NCI-H1436 (cell line): ENCODE measurements at places on chromosomes 13 and 19.

GRCh38 chr19:18388100-18388959, 2.4 kb downstream of the GDF15 start:
- peak; percentile 34 for DNase-seq

DNA sequence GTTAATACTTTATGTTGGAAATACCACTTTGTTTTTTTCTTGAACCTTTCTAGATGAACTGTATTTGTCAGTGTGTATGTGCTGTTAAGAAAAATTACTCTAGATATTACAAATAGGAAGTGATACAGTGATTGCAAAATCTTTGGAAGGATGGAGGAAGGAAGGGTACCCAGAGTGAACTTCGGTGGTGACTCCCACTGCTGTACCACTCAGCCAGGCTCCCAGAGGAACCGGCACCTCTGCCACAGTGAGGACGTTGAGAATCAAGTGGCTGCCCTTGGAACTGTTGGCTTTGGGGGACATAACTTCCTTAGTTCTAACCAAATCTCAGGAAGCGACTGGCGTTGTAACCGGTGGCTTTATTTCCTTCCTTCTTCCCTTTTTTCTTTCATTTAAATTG, 184.7 kb downstream of the PCCA start:
- no peak for DNase-seq

DNA sequence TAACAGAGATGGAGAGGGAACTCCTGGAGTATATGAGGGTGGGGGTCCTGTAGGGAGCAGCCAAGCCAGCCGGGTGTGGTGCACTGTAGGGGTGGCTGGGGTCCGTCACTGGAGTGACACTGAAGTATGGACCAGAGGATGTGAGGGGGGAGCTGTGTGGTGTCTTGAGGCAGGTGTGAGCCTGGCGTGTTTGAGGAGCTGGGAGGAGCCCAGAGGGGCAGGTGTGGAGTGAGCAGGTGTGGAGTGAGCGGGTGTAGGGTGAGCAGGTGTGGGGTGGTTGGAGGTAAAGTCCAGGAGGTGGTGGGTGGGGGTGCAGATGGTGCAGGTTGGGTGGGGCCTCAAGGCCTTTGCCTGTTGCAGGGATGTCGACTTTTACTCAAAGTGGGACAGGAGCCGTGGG, 5.9 kb downstream of the B3GNT8 start:
- DNase-seq, result no peak

DNA sequence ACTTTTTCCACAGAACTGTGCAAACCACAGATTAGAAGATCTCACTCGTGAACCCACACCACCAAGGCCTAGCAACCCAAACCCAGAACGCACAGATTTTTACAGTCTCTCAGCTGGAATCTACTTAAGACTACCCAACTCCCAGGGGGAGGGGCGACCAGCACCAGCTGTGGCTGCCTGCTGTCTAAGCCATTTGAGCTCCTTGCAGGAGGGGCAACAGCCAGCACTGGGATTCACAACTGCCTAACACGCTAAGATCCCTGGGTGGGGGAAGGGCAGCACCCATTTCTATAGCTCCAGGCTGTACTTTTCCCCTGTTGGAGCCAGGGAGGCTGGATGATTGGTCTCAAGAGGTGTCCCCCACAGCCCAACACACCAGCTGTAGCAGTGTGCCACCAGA, 368.8 kb downstream of the SUCLA2 start:
- DNase-seq, result no peak

- no peak for DNase-seq
Measured at GRCh38 chr13:98824376-98825160, 72.1 kb upstream of the SLC15A1 start.

GRCh38 chr13:38173403-38173802, 176.2 kb upstream of the UFM1 start:
- no peak for DNase-seq

- DNase-seq, result peak; percentile 5
Measured at GRCh38 chr19:11581740-11582139, 4.3 kb upstream of the ACP5 start.

DNA sequence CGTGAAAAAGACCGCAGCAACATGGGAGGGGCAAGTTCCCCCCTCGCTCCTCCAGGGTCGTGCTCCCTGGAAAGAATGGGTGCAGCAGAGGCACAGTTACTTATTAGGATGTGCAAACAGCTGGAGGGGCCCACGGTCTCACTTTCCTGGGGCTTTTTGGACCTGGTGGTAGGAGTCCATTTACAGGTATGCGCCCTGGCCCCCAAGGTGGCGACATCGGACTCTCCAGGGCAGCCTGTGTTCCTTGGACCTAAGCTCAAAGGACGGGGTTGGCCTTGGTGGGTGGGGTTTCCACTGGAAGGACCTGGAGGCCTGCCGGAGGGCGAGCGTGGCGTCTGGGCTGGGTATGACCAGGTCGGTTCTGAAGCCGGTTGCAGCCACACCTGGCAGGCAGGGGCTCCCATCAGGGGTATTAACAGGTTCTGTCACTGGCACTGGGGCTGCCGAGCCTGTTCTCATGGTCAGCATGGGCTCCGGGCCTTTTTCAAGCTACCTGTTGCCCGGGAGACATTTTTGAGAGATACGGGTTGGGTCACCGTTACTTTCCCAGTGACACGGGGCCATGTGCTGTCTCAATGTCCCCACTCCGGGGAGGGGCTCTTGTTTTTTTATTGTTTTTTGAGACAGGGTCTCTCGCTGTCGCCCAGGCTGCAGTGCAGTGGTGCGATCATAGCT, 5.9 kb downstream of the ZFR2 start:
- no peak for DNase-seq

DNA sequence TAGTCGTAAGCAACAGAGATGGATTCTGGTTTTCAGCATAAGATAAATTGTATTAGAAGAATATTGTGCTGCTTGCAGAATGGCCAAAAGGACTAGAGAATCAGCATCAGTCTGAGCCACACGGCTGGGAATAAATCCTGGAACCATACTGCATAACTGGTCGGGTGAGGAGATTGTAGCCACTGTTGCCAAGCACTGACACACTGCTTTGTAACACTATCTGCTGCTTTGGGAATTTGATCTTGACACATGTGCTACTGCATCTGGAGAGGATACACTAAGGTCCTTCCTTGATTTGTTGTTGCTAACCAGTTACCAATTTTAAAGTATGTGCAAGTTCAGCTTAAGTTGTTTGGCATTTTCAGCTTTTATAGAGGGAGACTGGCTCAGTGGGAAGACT, 1.9 kb downstream of the HNRNPA1L2 start:
- DNase-seq, result no peak

GRCh38 chr13:21719463-21719862, 48.6 kb downstream of the FGF9 start:
- DNase-seq, result no peak

GRCh38 chr19:51020988-51021651, 1.6 kb upstream of the KLK10 start:
- peak; percentile 46 for DNase-seq

- no peak for DNase-seq
Measured at GRCh38 chr13:27956576-27957300, 12.4 kb downstream of the CDX2 start.

DNA sequence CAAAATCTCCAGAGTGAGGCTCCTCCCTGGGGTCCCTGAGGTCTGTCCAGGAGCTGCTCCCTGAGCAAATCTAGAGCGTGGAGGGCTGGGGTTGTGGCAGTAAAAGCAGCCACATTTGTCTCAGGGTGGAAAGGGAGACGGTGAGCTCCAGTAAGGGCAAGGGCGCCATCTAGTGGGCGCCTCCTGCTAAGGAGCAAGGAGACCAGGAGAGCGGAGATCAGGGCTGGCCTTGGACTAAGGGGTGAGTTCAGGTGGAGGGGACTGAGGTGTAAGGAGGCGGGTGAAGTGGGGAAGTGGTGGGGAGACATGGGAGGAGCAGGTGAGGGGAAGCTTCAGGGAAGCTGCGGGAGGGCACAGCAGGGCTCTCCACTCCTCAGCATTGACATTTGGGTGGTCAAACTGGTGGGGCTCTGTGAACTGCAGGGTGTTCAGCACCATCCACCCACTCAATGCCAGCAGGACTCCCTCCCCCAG, 5.3 kb upstream of the CEACAM21 start:
- DNase-seq, result peak; percentile 80

DNA sequence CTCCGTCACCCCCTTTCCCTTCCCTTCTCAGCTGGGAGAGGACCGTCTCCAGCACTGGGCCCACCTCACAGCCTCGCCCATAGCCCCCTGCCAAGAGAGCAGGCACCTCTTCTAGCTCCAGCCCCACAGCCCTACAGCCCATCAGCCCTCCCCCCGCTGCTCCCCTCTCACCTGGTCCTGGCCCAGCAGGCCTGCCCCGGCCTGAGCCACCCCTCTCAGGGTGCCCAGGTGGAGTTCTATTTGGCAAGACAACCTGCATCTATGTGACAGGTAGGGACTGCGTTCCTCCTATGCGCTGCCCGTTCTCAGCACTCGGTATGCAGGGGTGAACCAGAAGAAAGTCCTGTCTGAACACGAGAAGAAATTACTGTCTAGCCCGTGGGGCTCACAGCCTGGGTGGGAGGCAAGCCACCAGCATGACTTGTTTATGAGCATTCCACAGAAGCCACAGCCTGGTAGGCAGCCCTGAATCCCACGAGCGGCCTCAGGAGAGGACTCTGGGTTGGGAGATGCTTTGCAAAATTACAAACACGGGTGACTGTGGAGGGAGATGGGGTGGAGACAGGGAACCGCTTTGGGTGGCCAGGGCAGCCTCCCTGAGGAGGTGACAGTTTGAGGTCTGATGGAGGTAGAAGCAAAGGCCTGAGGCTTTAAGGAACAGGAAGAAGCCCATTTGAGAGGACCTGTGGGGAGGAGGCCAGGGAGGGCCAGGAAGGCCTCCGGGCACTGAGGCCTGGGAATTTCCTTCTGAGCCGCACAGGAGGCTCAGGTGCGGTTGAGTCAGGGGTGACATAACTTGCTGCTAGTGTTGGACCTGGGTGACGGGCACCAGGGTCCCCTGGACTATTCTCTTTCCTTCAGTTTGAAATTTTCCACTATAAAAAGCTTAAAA, 1.2 kb upstream of the PLEKHF1 start:
- no peak for DNase-seq

GRCh38 chr13:47545201-47546024, 455.7 kb downstream of the SUCLA2 start:
- DNase-seq, result no peak

- DNase-seq, result no peak
Measured at GRCh38 chr19:54517483-54517882, 14.9 kb downstream of the LAIR2 start.

GRCh38 chr19:41753936-41754529, 1.3 kb upstream of the CEACAM6 start:
- peak; percentile 85 for DNase-seq

GRCh38 chr19:54577334-54577733, 3.7 kb downstream of the LILRA2 start:
- DNase-seq, result no peak

DNA sequence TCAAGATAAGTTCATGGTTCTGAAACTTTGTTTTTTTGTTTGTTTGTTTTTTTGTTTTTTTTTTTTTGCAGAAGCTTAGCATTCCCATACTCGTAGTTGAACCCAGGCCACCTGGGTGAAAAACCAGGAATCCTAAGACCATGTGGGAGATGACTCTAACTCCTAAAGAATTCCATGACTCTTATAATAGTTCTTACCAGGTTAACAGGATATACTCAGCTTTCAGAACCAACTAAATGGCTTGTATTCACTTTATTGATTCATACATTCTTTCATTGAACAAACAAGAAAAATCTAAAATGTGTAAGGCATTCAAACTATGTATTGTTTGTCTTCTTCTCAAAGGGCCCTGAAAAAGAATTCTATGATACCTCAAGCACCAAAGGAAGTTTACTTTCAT, 40.5 kb upstream of the KLF5 start:
- no peak for DNase-seq

GRCh38 chr13:26299168-26299750, 45.3 kb downstream of the CDK8 start:
- no peak for DNase-seq

- no peak for DNase-seq
Measured at GRCh38 chr19:7236153-7236552, 58.1 kb downstream of the INSR start.

DNA sequence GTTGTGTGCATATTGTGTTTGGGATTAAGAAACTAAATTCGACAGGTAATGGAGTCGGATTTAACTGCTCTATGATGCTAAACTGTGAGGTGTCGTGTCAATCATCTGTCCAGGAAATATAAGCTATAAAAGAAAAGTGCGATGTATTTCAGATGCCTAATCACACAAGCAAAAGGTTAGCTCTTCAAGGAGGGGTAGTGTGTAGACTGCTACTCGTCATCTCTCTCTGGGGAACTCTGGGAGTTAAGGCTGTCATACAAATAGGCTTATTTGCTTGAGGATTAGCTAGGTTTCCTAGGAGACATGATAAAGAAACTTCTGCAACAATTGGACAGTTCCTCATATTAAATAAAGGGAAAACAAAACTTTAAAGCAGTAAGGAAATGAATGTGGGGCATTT, 462.1 kb downstream of the OLFM4 start:
- DNase-seq, result no peak

GRCh38 chr19:48290771-48291488, 21.0 kb downstream of the ZNF114 start:
- DNase-seq, result peak; percentile 63

- no peak for DNase-seq
Measured at GRCh38 chr19:45613926-45614725, 12.1 kb upstream of the GPR4 start.

DNA sequence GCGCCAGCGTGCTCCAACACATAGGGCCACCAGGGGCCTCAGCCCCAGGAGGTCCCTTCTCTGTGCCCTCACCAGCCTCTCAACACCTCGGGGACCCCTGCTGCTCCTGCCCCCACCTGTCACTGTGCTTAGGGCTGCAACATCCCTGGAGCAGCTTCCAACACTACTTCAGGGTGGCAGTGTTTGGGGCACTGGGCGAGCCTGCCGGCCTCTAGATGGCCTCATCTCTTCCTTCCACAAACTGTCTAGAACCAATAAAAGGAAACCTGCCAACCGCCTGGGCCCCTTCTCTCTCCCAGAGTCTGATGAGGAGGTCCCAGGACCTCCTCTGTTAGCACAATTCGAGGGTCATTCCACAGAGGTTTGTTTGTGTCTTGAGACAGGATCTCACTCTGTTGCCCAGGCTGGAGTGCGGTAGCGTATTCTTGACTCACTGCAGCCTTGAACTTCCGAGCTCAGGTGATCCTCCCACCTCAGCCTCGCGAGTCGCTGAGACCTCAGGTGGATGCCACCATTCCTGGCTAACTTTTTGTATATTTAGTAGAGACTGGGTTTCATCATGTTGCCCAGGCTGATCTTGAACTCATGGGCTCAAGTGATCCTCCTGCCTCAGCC, 10.1 kb upstream of the SHD start:
- DNase-seq, result no peak
